Kidney epithelial cell (primary cell): ENCODE measurements at places on chromosomes 4 and X. TPM values are rescaled to one million over a fixed set of nuclear protein-coding genes. Genes with fewer than 3 reads are reported as not detected.

SLC49A3 gene
- 3.4 and 3.7 TPM in 2 replicates for total RNA-seq

IGSF1 gene
- total RNA-seq: 0.13 and 0.27 TPM in 2 replicates

LPAR4 gene
- total RNA-seq: 0.21 TPM in 1 of 2 replicates, not detected in the other

SRPX2 gene
- total RNA-seq: 1.4 and 1.8 TPM in 2 replicates

SPATA18 gene
- total RNA-seq: 10.5 and 11.0 TPM in 2 replicates

TCEAL7 gene
- total RNA-seq: 23.1 and 40.1 TPM in 2 replicates

TLR10 gene
- not detected in 2 replicates for total RNA-seq

PSAPL1 gene
- not detected in 2 replicates for total RNA-seq

WDR44 gene
- 12.8 and 14.6 TPM in 2 replicates for total RNA-seq

RNF128 gene
- 0.33 and 1.8 TPM in 2 replicates for total RNA-seq

ADAD1 gene
- total RNA-seq: not detected in 2 replicates

IL1RAPL2 gene
- not detected in 2 replicates for total RNA-seq

EPHA5 gene
- total RNA-seq: 0.04 and 0.07 TPM in 2 replicates

BCORL1 gene
- total RNA-seq: 4.8 and 5.8 TPM in 2 replicates

MAGEA10 gene
- not detected in 2 replicates for total RNA-seq

PNMA3 gene
- 1.5 and 1.7 TPM in 2 replicates for total RNA-seq

RRH gene
- total RNA-seq: not detected in 2 replicates

TGIF2LX gene
- total RNA-seq: not detected in 2 replicates

ENAM gene
- under 0.01 and 0.21 TPM in 2 replicates for total RNA-seq

RNF4 gene
- total RNA-seq: 83.9 and 88.7 TPM in 2 replicates
